ENCODE measurements at places on chromosomes 3 and 15.

DNA sequence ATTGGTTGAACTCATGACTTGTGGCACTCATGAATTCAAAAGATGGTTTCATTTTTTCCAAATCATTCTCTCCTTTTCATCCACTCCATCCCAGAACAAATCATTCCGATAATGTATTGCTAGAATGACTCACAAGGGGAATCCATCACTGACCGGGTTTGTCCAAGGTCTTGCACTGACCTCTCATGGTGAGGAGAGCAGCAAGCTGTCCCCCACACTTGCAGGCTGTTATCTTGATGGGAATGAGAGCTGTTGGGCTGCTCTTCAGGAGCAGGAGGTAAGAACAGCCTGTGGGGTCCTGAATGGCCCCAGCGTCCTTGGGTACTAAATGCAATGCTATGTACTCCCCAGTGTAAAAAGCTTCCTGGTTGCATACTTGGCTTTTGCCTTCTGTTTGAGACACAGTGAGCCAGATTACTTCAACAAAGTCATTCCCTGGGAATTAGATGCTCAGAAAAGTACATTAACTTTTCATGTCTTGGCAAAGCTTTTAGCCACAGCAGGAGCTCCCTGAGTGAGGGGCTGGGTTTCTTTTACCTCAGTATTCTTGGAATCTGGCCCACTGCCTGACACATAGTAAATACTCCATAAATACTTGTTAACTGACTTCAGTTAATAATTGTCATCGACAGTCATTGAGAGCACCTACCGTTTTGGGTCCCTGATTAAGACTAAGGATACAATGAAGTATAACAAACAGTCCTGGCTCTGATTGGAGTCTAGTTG, 24.1 kb downstream of the CCNL1 start:
- peak; percentile 31 for DNase-seq

DNA sequence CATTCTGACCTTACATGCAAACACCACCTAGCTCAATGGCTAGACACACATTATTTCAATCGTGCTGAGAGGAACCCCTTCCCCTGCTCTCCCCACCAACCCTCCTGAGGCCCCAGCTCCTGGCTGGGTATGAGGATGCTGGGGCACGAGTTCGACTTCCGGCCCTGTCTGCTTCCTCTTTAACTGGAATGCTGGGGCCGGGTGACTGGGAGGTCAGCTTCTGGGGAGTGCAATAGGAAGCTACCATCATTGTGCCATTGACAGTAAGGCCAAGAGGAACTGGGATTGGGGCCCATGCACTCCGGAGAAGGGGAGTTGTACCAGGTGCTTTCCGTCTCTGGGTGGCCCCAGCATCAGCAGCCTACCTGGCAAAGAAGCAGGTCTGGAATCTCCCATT, 15.6 kb upstream of the TLE3 start:
- no peak for DNase-seq

DNA sequence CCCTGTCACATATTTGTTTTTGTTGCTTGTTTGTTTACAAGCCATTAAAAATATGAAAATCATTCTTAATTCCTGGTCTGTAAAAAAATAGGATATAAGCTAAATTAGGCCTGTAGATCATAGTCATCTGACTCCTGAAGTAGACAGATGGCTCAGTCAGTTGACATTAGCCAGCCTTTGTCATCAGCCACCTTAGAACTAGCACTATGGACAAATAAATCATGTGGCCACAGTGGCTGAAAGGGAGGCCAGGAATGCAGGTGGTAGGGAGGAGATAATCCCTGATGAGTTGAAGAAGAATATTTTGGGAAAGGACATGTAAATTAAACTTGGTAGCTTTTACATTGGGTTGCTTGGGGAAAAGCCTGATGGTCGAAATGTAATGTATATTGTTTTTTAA, 1544.9 kb downstream of the SI start:
- DNase-seq = no peak

DNA sequence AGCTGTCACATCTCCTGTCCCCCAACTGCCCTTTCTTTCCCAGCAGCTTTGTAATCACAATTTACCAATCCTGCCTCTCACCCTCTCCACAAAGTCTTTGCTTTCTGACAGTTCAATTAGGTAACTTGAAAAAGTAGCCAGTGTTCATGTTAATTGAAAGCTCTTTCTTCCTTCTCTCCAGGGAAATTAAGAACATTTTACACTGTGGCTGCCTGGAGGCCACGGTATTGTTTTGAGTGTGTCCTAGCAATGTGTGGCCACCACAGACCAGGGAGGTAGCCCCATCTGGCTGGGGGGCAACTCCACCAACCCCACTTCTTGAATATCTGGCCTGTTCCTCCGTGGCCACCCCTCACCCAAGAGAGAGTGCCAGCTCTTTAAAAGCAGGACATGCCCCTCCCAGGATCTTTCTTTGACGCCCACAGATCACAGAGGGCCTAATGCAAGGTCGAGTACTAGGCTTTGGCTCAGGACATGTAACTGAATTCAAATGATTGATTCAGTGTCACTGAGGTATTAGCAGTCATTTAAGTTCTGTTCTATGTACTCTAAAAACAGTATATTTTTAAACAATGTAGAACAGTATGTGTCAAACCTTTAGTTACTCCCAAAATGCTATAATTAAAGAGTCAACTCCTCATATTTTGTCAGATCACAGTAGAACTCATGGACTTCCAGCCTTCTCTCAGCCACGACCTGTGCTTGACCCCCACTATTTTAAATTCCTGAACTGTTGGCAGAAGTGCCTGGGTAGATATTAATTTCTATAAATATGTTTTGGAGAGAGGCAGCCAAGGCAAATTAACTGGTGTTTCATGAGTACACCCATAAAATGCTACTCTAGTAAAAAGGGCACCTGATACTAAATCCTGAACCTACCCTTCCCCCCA, 164.5 kb downstream of the TNIK start:
- DNase-seq = no peak

DNA sequence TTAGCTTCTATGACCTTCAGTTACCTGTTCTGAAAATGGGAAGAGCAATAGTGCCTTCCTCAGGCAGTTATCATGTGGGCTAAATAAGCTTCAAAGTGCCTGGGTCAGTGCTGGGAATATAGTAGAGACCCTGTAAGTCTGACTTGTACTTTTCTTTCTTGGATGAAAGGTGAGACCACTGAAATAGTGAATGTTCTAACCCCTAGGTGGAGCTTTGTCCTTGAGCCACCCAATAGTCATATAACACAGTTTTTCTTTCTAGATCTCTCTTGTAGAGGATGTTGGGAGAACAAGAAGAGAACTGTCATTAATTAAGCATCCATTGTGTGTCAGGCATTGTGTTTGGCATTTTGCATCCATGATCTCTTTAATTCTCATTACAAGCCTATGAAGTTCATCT, 13.0 kb upstream of the BFSP2 start:
- no peak for DNase-seq

DNA sequence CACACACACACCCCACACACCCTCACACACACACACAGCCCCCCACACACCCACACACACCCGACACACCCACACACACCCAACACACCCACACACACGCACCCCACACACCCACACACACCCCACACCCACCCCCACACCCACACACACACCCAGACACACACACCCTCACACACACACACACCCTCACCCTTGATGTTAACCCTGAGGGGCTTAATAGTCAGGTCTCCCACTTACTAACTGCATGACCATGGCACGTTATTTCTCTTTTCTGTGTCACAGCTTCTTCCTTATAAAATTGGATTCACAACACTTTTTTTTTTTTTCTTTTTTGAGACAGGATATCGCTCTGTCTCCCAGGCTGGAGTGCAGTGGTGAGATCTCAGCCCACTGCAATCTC, 2.8 kb downstream of the GRM2 start:
- DNase-seq = no peak

DNA sequence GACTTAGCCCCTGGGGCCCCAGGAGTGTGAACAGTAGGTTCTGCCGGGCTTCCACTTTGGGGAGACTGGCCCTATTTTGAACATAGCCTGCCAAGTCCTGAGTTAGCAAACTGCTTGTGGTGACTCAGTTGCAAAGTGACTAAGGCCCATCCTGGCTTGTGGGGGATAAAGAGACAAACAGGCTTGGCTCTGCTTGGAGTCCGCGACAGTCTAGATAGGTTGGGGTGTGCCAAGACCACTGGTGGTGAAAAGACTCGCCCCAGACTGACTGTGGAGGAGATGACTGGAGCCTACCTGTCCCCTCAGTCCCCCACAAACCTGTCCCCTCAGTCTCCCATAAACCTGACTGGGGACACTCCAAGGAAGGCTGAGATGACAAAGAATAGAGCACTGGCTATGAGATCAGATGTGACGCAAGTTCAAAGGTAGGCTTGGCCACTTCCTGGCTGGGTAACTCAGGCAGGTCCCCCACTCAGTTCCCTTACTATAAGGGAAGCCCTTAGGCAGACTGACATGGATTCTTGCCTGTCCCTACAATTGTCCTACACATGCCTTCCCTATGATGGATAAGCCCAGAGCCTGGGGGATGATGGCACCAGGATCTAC, 4.3 kb downstream of the DNASE1L3 start:
- no peak for DNase-seq

- DNase-seq = peak; percentile 68
Measured at GRCh38 chr3:13111173-13111872, 38.1 kb upstream of the IQSEC1 start.

DNA sequence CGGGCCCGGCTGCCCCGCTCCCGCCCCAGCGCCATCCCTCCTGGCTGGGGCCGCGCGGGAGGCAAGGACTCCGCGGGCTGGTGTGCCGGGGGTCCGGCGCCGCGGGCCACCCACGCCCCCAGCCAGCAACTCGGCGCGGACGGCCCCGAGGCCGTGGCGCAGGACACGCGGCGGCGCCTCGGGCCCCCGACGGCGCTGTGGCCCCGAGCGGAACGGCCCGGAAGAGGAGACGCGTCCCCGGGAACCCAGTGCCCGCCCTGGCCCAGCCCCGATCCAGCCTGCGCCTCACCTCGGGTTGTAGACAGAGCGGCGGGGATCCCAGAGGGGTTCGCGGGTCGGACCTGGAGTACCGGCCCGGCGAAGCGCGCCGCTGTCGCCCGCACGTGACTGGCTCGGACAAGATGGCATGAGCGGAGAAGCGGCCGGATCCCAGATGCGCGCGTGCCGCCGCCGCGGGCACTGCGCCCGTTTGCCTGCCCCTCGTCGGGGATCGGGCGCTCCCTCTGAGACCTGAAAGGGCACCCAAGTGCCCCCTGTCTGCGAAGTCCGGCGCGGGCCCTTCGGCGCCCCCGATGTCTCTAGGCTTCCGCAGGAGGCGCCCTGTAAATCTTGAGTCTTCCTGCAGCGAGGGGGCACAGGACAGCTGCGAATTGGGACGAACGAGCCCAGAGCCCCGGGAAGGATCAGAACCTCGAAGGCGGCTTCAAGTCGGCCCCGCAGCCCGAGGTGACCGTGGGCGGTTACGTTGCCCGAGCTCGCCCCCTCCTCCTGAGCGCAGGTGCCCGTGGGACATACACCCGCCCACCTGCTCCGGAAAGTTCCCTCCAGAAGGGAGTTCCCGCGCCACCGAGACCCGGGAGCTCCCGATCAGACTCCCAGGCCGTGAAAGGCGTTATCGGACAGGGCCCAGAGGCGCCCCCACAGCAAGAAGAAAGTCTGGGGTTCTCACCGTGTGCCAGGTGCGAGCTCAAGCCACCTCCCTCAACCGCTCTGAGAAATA, 598 bp upstream of the SFMBT1 start:
- no peak for DNase-seq

DNA sequence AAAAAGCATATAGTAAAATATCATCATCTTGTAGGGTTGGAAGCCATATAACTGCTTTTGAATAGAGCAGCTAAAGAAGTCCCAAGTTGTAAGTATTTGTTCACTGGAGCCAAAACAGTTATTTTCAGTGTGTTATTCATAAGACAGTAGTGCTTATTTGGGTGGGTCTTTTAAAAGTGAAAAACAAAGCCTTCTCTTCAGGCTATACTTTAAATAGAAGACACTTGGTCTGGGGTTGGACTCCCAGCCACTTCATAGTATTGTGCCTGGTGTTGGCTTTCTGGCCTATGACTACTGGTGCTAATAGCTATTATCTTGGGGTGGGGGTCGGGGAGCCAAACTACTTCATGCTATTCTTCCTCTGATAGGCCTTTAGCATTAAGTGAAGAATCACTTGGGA, 135.2 kb downstream of the SLC25A26 start:
- DNase-seq = no peak

DNA sequence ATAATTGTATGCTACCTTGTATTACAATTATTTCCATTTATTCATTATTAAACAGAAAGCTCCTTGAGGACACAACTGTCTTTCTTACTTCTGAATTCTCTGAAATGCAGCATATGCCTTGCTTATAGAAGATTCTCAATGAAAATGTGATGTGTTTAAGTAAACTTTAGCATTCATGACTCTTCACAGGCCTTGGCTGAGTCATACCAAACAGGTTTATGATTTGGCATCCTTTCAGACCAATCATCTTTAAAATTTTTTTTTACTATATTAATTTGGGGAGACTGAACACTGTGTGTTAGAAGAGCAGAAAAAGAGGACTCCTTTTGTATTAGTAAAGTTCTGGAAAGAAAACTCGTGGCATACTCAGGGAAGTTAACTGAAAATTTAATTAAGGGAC, 6.4 kb upstream of the GALK2 start:
- DNase-seq = no peak

DNA sequence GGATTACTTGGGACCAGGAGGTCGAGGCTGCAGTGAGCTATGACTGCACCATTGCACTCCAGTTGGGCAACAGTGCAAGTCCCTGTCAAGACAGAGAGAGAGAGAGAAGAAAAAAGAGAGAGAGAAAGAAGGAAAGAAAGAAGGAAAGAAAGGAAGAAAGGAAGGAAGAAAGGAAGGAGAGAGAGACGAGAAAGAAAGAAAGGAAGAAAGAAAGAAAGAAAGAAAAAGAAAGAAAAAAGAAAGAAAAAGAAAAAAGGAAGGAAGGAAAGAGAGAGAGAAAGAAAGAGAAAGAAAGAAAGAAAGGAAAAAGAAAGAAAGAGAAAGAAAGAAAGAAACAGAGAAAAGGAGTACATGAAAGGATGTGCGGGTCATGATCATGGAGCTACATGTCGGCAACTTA, 80.2 kb downstream of the ATP13A4 start:
- DNase-seq = no peak

DNA sequence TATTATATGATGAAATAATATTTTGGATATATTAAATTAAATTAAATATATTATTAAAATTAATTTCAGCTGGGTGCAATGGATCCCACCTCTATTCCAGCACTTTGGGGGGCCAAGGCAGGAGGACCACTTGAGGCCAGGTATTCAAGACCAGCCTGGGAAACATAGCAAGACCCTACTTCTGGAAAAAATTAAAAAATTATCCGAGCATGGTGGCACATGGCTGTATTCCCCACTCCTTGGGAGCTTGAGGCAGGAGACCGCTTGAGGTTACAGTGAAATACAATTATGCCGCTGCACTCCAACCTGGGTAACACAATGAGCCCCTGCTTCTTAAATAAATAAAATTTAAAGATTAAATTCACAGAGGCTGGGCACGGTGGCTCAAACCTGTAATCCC, 61.4 kb downstream of the SH3BP5 start:
- no peak for DNase-seq
